ENCODE measurements at places on chromosomes 1 and 21.

DNA sequence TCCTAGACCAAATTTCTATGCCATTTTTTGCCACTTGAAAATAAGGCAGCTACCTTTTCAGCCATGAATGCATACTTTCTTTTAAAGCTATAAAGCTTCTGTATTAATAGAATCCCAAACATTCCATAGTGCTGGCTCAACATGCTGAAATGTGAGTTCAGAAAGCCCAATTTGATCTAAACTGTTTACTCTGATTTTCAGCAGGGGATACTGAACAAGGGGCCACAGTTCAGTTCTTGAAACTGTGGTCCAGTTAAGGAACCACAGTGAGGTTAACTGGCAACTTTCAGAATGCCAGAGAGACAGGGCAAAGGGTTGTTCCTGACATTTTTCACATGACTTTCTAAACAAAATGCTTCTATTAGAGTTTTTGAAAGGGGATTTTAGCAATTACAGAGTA, 85.7 kb upstream of the COL11A1 start:
- DNase-seq = no peak

GRCh38 chr21:36250423-36251075, 69.4 kb upstream of the MORC3 start:
- DNase-seq = no peak

GRCh38 chr1:246058466-246058865, 448.6 kb downstream of the SMYD3 start:
- DNase-seq = no peak

DNA sequence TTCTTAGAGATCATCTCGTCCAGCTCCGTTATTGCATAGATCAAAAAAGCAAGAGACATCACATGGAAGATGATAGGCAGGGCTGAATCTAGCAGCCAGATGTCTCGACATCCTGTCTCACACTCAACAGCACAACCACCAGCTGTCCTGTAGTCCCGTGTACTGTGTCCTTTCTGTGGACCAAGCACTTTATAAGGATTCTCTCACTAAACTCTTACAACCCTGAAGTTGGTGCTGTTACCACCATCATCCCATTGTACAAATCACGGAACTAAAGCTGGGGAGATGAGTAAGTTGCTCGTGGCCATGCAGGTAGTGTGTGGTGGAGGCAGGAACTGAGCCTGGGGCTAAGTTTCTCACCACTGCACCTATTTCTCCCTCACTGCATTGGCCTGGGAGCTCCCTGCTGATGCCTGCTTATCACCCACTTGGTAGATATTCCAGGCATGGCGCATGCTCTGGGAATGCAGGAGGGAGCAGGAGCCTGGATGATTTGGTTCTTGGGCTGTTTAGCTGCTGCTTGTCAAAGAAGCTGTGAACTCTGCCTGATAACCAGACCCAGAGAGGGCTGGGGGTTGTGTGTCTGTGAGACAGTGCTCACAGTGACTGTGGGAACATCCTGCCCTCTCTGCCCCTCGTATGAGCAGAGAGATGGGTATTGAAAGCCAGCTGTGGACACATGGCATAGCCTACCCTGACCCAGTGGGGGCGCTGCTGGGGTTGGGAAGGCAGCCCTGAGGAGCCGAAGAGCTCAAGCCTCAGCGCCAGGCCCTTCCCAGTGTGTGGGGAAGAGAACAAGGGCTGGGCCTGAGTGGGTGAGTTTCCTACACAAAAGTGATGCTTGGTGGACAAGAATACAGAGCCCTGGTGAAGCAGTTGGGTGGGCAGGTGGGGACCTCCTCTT, 13.6 kb downstream of the PPFIA4 start:
- no peak for DNase-seq

DNA sequence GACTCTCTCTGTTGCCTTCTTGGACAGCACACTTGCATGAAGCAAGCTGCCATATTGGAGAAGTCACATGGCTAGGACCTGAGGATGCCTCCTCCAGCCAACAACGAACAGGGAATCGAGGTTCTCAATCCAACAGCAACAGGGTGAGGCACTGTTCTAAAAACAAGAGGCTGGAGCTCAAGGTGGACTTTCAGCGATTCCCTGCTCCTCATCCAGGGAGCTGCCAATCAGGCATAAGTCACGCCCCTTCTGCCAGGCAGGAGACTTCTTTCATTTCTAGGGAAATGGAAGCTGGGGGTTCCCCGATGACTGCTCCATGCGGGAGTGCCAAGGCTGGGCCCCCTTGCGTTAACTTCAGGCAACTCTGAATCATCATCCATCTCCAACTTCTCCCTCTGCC, 22.7 kb upstream of the IFNAR1 start:
- no peak for DNase-seq

- no peak for DNase-seq
Measured at GRCh38 chr1:30872033-30872947, 36.3 kb downstream of the SDC3 start.

DNA sequence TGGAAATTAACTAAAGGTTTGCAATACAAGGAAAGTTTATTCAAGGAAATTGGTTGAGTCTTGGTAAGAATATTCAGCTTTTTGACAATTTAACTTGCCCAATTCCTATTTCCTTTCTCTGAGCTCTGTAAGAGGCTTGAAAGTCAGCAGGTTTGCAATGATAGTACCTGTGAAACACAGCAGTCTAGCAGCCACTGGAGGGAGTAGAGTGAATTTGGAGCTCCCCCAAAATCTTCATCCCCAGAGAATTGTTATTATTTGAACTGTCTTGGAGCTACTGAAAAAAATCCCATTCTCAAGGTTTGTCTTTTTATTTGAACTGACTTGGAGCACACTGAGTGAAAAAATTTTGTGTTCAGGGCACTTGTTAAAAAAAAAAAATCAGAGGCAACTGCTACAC, 654.2 kb upstream of the PKN2 start:
- DNase-seq = no peak

- no peak for DNase-seq
Measured at GRCh38 chr1:24317956-24318614, 1.1 kb upstream of the GRHL3 start.

DNA sequence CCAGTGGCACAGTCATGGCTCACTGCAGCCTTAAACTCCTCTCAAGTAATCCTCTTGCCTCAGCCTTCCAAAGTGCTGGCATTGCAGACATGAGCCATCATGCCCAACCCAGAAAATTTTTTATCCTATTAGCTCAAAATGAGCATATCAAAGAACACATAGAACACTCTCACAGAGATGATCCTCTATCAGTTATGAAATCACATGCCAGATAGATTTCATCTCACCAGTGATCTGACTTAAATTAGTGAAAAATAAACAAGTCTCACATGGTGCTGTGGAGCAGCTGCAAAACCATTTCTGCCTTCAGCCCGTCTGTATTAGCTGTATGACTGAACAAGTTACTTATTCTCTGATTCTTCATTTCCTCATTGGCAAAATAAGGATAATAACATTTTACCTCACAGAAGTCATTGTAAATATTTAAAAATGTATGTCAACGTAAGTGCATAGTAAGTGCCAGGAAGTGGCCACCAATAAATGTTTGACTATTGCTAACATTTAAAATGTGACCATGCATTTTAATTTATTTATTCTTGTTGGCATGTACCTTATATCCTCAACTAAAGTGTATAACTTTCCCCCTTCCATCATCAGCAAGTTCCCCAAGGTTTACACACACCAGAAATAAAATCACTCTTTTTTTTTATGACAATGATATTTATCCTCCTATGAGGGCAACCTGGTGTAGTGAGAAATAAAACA, 29.0 kb upstream of the SLC19A2 start:
- no peak for DNase-seq

DNA sequence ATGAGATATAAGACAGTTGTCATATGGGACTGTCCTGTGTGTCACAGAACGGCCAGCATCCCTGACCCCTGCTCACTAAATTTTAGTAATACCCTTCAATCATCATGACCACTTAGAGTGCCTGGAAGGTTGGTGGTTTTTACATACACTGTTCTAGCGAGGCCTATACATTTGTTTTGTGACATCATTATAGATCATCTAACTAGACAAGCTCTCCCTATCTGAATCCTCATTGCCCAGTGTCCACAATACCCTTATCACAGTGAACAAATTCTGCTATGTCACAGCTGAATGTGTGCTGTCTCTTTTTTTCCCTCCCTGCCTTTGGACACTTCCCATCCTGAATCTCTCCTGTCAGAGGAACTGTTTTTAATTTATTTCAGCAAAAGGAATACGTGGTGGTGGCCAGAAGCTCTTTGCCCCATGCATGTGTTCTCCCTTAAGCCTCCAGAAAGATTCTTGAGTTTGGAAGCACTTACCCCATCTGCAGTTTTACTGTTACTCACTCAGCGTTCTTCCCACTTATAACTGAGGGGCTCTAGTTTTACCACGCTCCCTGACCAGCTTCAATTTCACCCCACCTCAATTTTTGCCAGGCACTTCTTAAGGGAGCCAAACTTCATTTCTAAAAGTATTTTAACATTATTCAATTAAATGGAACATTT, 70.3 kb downstream of the OLFML2B start:
- no peak for DNase-seq

- DNase-seq = no peak
Measured at GRCh38 chr1:58710190-58711085, 10.6 kb upstream of the MYSM1 start.

DNA sequence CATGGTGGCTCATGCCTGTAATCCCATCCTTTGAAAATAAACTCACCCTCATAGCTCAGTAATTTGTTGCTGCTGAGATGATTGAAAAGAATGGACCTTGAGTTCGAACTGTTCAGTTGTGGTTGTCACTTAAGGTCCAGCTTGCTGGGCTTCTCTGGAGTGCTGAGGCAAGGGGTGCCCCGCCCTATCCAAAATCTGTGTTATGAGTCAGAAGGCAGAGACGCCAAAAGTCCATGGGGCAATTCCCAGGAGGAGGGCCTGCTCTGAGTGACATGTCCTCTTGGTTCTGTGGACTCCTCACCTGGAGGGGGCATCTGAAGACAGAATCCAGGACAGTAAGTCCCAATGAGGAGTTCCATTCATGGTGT, 64.8 kb downstream of the MYOM3 start:
- DNase-seq = no peak

GRCh38 chr1:30675761-30676160, 47.6 kb downstream of the MATN1 start:
- DNase-seq = no peak

- no peak for DNase-seq
Measured at GRCh38 chr1:193607787-193608186, 421.4 kb upstream of the B3GALT2 start.

GRCh38 chr1:234542211-234542850, 63.4 kb upstream of the TARBP1 start:
- no peak for DNase-seq

- no peak for DNase-seq
Measured at GRCh38 chr1:184462155-184462554, 75.3 kb downstream of the C1orf21 start.

DNA sequence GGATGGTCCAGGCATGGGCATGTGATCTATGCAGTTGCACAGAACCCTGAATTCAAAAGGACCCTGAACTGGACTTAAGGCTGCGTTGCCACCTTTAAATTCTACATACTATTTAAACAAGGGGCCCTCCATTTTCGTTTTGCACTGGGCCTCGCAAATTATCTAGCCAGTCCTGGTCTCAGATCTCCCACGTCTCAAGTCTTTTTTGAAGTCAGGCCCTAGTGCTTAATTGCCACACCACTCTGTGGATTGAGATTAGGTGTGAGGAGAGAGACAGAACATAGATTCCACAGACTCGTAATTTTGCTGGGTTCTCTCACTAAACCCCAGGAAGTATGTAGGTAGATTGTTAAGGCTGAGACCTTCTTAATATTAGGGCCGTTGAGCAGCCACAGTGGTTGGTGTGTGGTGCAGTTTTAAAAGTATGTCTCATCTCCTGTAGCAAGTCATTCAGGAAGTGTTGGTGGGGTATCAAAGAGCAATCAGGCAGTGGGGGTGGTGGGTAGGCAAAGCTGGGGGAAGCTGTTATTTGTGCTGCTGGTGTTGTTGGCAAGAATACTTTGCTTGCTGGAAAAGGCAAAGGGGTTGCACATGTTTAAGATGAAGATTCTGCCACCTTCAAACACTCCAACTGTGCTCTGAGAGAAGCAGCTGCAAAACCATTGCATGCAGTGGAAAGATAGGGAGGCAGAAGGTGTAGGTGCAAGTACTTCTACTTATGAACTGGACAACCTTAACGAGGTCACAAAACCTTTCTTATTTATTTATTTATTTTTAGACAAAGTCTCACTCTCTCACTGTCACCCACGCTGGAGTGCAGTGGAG, 11.2 kb downstream of the CD84 start:
- peak; percentile 56 for DNase-seq

DNA sequence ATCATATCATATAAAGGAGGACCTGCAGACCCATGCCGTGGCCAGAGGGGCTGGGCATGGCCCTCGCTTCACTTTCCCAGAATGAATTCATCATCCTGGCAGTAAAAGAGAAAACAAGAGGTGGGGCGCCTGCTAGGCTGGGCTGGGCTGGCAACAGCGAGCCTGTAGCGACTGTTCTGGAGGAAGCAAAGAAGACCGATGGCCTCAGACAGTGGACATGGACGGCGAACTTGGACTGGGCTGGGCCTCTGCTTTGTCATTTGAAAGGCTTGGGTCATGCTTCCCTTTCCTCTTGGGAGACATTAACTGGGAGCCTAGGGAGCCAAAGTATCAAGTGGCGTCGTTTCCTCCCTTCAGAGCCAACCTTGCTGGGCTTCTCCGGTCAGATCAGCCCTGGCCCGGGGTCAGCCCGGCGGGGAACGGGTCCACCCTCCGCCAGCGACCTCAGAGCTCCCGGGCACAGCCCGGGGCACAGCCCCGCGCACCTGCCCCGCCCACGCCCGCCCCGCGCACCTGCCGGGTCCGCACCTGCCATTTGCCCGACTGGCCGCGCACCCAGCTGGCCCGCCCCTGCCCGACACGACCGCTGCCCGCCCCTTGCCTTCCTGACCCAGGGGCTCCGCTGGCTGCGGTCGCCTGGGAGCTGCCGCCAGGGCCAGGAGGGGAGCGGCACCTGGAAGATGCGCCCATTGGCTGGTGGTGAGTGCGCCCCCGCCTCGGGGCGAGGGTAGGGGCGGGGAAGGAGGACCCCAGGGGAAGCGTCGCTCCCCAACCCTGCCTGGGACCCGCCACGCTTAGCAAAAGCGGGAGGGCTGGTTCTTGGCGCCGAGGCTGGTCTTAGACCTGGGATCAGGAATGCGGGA, at the start of gene FAM3B:
TSS of gene FAM3B (plus strand) at position 602 of the 863 bp plus-strand sequence. CDS start at position 681, 79 bp downstream.
- no peak for DNase-seq

DNA sequence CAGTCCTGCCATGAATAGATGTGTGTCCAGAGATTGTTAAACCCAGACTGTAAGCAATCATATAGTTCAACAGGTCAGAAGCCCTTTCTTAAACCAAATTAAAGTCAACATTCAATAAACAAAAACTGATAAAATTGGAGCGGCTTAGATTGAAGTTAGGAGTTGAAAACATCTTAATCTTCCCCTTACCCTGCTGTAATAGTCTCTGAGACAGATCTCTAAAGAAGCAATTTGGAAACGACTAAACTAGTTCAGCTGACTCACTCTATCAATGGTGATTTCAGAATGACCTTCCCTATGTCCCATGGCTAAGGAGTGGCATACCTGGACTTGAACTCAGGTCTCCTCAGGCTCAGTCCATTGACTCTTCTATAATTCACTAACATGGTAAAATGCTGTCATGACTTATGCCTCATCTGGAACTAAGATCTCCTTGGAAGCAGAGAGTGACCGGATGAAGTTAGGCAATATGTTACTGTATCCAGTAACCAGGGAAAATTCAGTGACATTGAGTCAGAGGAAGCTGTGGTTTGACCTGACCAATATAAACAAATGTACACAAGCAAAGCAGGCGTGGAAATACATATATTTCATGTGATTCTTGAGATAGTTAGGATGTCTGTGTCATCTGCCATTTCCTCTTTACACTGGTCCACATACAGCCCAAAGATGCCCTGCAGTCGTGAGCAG, 30.1 kb downstream of the SGIP1 start:
- no peak for DNase-seq

GRCh38 chr1:76901158-76901767, 34.0 kb downstream of the ST6GALNAC5 start:
- DNase-seq = no peak

GRCh38 chr1:79792219-79792930, 785.8 kb upstream of the ADGRL4 start:
- DNase-seq = no peak

Data from activated T-cell treated with anti-CD3 and anti-CD28 coated beads for 4 hours (primary cell).